ENCODE measurements at places on chromosomes 12 and 14.
A peak's percentile ranks its signal among the peaks of the same experiment; 100 is the strongest.

DNA sequence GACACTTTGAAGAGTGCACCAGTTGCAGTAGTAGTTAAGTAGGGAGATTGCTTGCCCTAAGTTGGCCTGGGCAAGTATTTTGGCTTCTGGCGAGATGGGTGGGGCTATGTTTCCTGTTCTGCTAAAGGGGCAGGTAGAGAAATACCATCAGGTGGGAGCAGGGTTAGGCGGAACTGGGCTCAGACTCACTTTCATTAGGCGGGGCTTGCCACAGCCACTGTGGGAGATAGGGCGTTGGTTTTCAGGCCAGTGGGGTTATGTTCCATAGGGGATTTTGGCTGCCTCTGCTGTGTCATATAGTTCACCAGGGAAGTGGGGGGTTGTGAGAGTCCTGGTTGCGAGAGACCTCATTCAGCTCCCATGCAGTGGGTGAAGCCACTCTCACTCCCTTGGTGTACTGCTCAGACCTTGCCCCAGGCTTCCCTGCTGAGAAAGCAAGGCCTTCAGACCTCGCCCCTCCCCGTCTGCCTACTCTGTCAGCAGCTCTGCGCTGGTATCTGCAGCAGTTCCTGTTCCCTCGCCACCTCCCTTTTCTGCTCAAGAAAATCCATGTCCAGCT, 43.3 kb downstream of the AEBP2 start:
- DNase-seq = peak; percentile 21
- H3K27me3 ChIP-seq = no peaks in the 10 kb centered on the region
- H3K4me1 ChIP-seq = no peaks in the 10 kb centered on the region
- no peaks in the 10 kb centered on the region for H3K36me3 ChIP-seq
- H3K27ac ChIP-seq = no peak overlapping the region
- no peak overlapping the region for H3K4me3 ChIP-seq

DNA sequence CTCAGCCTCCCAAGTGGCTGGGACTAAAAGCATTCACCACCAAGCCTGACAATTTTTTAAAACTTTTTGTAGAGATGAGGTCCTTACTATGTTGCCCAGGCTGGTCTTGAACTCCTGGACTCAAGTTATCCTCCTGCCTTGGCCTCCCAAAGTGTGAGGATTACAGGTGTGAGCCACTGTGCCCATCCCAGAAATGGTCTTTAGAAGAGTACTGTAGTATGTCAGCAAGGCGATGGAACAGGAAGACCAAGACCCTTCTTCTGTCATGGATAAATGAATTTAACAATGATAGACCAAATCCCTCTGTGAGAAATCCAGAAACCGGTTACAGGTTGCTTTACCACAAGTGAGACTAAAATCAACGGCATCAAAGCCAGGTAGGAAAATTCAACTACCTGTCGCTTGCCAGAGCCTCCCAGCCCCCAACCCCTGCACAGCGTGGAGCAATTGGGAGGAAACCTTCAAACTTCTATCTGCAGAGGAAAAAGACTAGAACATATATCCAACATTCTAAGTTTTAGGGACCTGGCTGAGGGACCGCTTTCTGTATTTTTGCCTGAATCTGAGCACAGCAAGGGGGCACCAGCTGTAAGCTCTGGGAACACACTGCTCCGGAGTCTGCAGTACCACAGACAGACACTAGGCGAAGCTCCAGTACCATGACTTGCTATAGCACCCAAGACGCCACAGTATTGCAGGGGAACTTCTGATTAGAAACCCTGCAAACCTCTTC, 51.3 kb downstream of the CPSF6 start:
- H3K4me1 ChIP-seq = no peaks in the 10 kb centered on the region
- no peak overlapping the region for H3K4me3 ChIP-seq
- no peak overlapping the region for H3K27ac ChIP-seq
- peak; percentile 63 for DNase-seq
- H3K27me3 ChIP-seq = no peaks in the 10 kb centered on the region

- no peak overlapping the region for H3K27ac ChIP-seq
- no peaks in the 10 kb centered on the region for H3K4me1 ChIP-seq
- no peaks in the 10 kb centered on the region for H3K27me3 ChIP-seq
- H3K36me3 ChIP-seq = no peaks in the 10 kb centered on the region
- no peak overlapping the region for H3K4me3 ChIP-seq
These were observed 109.8 kb upstream of the BCAT1 start for GRCh38 chr12:25058658-25059058.

DNA sequence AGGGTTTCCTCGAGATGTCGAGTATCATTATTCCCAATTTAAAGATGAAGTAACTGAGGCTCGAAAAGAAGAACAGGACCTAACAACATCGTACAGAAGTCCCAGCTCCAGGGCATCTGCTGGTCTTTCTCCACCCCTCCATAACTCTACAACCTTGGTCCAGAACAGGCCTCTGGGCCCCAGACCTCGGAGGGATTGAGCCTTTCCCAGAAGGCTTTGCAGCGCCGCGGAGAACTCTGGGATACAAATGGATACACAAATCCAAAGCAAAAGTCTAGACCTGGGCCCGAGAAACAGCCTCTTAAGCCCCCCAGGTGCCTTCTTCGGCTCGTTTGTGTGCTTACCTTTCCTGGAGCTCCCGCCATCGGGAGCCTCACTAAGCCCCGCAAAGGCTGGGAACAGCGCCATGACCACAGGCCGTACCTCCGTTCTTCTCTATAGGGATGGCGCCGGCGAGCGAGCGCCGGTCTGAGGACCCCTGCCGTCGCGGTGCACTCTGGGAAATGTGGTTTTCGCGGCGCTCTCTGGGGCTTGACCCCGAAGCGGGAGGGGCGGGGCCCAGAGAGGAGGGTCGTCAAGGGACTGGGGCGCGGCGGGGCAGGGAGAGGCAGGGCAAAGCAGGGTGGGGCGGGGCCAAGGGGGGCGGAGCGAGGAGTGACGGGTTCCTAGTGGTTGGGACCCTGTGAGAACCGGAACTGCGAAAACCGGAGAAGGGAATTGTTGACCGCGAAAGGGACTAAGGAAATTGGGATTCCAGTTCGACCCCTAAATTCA, at the start of gene NRDE2:
NRDE2 (minus strand) TSS at position 445 of the 774 bp plus-strand sequence; CDS start at position 408, 37 bp downstream.
- peak within 1 kb of the TSS; percentile 88 for H3K27ac ChIP-seq
- H3K36me3 ChIP-seq = no peaks in the 10 kb centered on the region
- peak within 1 kb of the TSS; percentile 76 for H3K4me3 ChIP-seq
- DNase-seq = peak; percentile 100

- H3K27me3 ChIP-seq = peaks cover 46% of the 10 kb centered on the region
- no peaks in the 10 kb centered on the region for H3K4me1 ChIP-seq
- DNase-seq = peak; percentile 39
- H3K36me3 ChIP-seq = no peaks in the 10 kb centered on the region
- no peak within 1 kb of the TSS for H3K27ac ChIP-seq
These were observed at the start of gene MDGA2 for GRCh38 chr14:47675466-47676314. TSS of gene MDGA2 (minus strand) at chr14:47675605.

Measured in psoas muscle (tissue), 8 donors.